ENCODE measurements at places on chromosomes 12 and 14.

DNA sequence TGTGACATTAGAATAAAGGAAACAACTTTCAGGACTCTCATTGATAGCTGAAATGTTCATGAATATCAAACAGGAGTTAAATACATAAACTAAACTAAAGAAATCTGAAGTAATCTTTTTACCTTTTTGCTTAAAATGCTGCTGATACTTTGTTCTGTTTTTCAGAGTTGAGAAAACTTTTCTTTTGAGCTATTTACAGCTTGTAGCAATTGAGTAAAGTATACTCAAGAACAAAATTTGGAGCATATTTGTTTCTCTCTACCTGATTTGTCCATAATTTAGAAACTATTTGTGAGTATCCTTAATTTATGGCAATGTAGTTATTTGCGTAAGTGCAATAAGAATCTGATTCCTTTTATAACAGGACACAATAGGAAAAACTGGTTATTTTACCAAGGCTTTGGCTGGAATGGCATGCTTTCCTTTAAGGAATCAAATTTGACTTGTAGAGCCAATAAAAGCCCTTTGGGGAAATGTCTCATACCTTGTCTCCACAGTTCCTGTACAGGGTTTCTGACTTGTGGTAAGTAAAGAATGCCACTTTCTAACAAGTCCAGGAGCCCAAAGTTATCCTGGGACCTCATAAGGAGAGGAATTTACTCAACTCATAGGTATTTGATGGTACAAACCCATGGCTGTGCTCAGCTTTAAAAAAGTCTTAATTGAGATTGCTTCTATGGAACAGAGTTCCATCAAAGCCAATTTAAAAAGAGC, 195.7 kb downstream of the TMEM117 start:
- no peak for DNase-seq

DNA sequence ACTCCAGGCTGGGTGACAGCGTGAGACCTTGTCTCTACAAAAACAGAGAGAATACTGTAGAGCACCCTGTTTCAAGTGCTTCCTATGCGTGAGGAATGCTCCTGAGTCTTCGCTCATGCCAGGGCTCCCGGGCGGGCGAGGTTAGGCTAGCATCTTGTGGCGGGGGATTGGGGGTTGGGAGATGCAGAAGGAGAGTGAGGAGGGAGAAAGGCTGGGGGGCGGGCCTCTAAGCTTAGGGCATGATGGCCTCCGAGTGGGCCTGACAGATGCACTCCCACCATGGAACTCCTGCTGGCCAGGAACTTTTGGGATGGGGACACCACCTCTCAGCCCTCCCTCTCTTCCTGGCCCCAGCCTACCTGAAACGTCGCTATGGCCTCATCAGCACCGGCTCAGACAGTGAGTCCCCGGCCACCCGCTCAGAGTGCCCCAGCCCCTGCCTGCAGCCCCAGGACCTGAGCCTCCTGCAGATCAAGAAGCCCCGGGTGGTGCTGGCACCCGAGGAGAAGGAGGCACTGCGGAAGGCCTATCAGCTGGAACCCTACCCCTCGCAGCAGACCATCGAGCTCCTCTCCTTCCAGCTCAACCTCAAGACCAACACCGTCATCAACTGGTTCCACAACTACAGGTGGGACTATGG, 27.3 kb downstream of the PHETA1 start:
- DNase-seq = no peak

DNA sequence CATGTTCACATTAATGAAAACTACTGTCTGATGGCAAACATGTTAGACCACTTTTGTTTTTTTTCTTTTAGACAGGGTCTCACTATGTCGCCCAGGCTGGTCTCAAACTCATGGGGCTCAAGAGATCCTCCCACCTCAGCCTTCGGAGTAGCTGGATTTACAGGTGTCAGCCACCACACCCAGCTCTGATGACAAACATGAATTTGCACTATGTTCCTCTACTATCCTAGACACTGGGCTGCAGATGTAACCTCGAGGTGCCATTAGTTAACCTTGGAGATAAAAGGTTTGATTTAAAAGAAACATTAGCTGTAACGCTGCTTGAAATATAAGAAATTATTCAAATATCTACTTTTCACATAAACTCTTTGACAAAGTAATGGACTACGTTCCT, 8.1 kb downstream of the VPS37B start:
- DNase-seq = no peak

- DNase-seq = no peak
Measured at GRCh38 chr12:120855823-120856588, 48.2 kb downstream of the SPPL3 start.

DNA sequence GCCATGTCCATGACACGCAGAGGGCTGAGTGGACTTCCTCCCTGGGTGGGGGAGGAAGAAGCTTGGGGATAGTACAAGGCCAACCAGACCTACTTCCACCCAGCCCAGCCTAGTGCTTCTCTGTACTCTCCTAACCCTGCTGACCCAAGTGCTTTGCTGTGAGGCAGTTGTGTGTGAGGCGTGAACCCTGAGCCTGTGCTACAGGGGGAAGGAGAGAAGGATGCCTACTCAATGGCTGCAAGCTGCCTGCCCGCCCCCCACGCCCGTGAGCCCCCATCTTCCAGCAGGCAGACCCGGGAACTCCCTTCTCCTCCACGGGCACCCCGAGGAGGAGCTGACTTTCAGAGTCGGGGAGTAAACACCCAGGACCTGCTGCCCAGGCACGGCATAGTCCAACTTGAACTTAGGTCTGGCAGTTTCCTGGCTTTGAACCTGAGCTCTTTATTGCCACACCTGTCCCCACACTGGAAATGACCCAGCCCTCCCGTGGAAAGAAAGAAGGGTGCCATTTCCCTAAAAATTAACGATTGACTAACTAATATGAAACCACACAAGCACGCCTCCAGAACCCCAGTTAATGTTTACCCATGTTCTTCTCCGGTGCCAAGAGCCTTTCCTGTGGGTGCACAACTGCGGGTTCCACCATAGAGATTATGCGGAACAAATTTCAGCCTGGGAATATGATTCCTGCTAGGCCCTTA, 10.8 kb downstream of the ALDH2 start:
- DNase-seq = no peak

DNA sequence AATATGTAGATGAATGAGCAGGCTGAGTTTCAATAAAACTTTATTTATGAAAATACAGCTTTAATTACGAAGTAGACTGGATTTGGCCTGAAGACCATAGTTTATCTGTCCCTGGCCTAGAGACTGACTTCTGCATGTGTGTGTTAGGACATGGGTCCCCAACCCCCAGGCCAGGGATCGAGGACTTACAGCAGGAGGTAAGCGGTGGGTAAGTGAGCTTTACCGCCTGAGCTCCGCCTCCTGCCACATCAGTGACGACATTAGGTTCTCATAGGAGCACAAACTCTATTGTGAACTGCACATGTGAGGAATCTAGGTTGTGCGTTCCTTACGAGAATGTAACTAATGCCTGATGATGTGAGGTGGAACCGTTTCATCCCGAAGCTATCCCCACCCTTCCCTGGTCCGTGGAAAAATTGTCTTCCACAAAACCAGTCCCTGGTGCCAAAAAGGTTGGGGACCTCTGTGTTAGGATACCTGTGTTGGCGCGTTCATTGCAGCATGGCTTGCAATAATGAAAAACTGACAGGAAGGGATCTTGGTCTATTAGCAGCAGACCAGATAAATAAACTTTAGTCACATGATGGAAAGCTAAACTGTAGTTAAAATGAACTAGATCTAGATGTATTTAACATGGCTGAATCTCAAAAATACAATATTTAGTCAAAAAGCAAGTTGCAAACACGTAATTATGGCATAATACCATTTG, 4.1 kb downstream of the GLRX5 start:
- no peak for DNase-seq

DNA sequence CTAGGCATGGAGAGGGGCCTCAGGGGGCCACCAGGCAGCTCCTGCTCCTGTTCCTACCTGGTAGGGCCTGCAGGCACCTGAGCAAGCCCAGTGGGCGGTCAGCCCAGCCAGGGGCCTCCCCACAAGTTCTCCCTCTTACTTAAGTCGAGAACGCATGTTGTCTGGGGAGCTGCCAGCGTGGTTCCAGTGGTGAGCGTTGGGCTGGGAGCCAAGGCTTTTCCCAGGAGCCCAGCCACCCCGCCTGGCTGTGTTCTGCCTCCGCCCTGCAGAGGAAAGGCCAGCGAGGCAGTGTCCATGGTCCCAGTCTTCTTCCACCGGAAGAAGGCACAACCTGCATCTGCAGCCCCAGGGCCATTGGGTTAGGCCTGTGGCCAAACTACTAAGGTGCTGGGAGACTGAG, 1.4 kb downstream of the C14orf180 start:
- no peak for DNase-seq

DNA sequence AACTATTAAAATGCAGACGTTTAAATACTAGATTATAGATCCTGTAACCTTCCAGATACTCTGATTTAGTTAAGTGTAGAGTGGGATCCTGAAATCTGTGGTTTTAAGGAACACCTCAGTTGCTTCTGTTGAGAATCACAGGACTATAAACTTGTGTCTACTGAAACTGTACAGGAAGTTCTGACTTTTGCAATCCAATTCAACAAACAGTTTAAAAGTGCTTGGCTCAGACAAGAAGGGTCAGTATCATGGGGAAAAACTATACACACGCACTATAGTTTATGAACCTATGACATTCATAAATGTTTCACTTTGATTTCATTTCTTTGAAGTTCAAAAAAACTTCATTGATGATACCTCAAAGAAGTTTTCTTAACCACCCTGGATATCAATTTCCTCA, 13.8 kb downstream of the PDE3A start:
- no peak for DNase-seq

- DNase-seq = no peak
Measured at GRCh38 chr12:94290353-94290752, 142.0 kb downstream of the PLXNC1 start.

DNA sequence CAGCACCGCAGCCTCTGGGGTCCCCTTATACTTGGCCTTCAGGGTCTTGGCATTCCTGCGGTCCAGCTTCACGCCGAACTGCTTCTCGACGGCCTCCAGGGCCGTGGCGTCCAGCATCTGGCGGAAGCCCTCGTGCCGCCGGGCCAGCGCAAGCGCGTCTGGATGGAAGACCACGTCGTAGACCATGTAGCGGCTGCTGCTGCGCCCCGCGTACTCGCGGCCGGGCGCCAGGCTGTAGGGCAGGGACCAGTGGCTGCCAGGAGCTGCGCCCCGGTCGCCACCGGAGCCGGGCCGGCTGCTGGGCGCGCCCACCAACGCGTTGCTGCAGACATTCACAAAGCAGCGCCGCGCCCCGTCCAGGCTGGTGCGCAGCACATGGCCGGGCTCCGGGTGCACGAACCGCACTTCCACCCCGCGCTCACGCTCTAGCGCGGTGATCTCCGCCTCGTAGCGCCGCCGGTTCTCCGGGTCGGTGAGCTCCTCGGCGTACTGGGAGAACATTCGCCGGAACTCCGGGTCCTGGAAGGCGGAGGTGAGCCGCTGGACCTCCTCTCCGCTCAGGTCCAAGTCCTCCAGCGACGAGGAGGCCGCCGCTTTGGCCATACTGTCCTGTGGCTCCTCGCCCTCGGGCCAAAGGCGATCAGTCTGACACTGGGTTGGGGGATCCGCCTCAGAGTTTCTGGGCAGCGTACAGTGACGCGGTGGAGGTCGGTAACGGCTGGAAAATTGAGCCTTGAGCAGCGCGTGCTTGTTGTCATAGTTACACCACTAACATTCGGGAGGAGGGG, at the start of gene DNAAF2:
Gene DNAAF2, minus strand, starts transcription at position 698 of the 788 bp plus-strand sequence. Its CDS starts 95 bp downstream, at position 603.
- DNase-seq = peak; percentile 69

DNA sequence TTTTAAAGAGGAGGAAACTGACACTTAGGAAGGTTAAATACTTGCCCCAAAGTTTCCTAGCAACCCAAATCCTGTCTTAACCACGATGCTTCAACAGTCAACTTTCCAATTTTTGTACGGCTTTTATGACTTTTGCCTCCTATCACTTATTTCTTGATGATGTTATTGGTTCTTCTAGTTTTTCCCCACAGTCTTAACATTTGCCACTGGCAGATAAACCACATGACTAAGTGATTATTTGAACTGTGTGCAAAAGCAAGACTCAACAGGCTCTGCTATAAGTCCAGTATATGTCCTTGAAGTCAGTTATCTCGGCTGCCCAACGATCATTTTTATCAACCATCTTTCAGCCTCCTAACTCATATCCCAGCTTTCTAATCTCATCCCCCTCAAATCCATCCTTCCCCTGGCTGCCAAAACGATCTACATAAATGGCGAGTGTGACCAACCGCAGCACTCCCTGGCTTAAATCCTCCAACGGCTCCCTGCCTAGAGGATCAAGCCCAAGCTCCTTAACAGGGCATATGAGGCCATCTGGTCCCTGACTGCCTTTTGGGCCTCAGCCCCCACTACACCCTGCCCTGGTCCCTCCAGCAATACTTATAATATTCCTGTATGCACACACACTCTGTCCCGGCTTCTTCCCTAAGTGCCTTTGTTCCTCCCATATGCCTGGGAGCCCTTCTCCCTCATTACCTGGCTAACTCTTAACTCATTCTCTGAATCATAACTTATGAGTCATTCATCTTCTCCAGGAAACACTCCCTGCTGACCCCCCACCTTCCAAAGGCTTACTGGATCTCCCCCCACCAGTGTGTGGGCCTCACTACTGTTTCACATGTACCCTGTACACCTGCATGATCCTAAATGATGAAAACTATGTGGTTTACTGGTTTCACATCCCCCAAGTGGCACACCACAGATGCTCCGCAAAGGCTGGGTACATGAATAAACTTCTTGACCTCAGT, 8.8 kb downstream of the VPS37B start:
- DNase-seq = peak; percentile 84

- DNase-seq = no peak
Measured at GRCh38 chr14:55832974-55833373, 253.0 kb downstream of the KTN1 start.

GRCh38 chr12:69354556-69355187, 4.9 kb upstream of the YEATS4 start:
- DNase-seq = no peak

DNA sequence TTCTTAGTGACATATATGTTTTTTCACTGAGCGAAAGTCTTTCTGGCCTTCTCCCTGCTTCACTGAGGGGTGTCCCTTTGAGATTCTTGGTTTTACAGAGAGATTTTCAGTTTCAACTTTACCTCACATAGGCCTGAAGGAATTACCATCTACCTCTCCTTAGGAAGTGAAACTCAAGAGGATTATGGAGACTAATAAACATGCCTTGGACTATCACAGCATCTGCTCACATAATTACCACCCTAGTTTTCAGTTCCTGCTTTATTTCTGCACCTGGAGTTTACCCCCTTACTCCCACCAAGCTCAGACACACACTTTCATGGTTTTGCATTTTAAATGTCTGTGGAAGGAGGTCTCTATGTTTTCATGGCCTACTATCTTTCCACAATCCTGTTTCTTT, 118.3 kb upstream of the SCAF11 start:
- DNase-seq = peak; percentile 73
